ENCODE measurements at places on chromosomes 2 and 18.
A peak's percentile ranks its signal among the peaks of the same experiment; 100 is the strongest.

GRCh38 chr18:63579616-63580015 lies 7.5 kb upstream of the SERPINB13 start:
- no peak for DNase-seq

DNA sequence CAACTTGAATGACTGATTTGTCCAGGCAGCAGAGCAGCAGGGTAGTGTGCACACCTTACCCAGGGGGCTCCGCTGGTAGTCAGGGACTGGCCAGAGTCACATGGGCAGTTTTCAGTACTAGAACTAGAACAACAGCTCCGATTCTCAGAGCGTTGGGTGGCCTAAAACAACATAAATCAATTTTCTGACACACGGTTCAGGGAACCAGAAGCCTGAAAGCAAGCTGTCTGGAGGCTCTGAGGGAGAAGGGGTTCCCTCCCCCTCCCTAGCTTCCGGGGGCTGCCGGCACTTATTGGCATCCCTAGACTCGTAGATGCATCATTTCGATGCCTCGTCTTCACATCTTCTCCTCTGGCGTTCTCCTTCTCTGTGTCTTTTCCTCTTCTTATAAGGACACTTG lies 13.4 kb upstream of the ITGB6 start:
- DNase-seq, result no peak

DNA sequence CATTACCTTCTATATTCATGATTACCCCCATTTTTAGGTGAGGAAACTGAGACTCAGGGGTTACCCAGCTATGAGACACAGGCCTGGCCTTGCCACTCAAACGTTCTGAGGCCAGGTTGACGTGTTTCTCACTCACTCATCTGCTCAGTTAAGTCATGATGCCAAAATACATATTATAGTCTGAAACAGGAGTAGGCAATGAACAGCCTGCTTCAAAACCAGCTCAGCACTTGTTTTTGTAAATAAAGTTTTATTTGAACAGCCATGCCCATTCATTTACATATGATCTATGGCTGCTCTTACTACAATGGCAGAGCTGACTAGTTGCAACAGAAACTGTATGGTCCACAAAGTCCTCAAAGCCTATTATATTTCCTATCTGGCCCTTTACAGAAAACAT lies 74.1 kb upstream of the SMAD2 start:
- no peak for DNase-seq

GRCh38 chr2:233273120-233273519 lies 21.6 kb downstream of the ATG16L1 start:
- DNase-seq, result no peak

DNA sequence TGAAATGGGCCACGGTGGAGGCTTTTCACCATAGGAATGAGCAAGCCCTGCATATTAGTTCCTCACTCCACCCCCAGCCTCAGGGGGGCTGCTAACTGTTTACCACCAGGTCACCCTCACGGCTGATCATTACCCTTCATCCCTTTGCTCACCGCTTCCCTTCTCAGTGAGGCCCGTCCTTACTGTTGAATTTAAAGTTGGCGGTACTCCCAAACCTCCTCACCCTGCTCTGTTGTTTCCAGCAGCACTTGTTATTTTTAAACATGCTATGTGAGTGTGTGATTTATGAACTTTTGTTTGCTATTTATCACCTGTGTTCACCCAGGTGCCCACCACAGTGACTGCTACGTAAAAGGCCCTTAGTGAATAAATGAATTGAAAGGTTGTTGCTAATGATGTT lies 243.6 kb downstream of the ZNF407 start:
- no peak for DNase-seq

GRCh38 chr2:191508738-191509137 lies 169.2 kb upstream of the NABP1 start:
- no peak for DNase-seq

GRCh38 chr2:169468841-169469240 lies 10.5 kb upstream of the BBS5 start:
- no peak for DNase-seq

- no peak for DNase-seq
These were observed 73.3 kb downstream of the FASTKD2 start for GRCh38 chr2:206838690-206839089.

GRCh38 chr2:212311807-212312404 lies 226.7 kb downstream of the ERBB4 start:
- DNase-seq, result no peak

- DNase-seq, result no peak
These were observed 163.1 kb upstream of the PID1 start for GRCh38 chr2:229434187-229434586.

- no peak for DNase-seq
These were observed 512.9 kb upstream of the ZEB2 start for GRCh38 chr2:145032791-145033190.

DNA sequence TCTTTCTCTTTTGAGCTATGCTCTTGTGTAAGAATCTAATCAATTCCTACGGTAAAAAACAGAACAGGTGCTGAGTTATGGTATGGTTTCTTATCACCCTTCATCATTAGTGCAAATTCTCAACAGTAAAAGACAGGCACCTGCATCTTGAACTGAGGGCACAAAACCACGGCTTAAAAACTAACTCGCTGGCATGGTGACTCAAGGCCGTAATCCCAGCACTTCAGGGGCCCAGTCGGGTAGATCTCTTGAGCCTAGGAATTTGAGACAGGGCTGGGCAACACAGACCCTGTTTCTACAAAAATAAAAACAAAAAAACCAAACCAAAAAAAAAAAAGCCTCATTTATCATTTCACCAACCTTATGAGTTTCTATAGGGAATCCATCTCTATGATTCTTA lies 33.3 kb downstream of the THAP4 start:
- DNase-seq, result no peak

- no peak for DNase-seq
These were observed 66.2 kb downstream of the MDH1 start for GRCh38 chr2:63654959-63655358.

DNA sequence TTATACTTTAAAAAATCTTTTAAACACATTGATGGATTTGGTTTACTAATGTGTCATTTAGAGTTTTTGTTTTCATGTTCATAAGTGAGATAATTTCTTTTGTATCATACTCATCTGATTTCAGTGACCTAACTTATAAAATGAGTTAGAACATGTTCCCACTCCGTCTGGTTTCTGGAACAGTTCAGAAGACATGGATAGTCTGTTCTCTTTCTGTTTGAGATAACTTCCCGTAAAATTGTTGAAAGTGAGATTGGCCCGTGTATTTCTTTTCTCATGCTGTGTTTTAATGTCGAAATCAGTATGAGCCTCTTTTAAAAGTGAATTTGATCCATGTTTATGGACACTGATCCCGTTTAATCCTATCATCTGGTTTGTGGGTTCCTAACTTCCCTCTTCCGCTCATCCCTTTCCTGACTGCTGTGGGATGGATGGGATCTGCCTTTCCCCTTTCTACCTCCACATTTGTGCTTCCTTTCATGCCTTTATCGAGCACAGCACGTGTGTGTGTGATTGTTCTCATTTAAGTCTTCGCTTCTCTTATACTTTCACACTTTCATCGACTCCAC lies 78.9 kb downstream of the COPS8 start:
- no peak for DNase-seq

- DNase-seq, result peak; percentile 84
These were observed at the start of gene SNRNP27 for GRCh38 chr2:69893684-69894551. Gene SNRNP27, plus strand, starts transcription at chr2:69893956. Its CDS starts 29 bp downstream, at chr2:69893985.

GRCh38 chr2:234139755-234140154 lies 89.3 kb downstream of the SPP2 start:
- no peak for DNase-seq

GRCh38 chr2:58852243-58852642 lies 611.1 kb upstream of the FANCL start:
- DNase-seq, result no peak

DNA sequence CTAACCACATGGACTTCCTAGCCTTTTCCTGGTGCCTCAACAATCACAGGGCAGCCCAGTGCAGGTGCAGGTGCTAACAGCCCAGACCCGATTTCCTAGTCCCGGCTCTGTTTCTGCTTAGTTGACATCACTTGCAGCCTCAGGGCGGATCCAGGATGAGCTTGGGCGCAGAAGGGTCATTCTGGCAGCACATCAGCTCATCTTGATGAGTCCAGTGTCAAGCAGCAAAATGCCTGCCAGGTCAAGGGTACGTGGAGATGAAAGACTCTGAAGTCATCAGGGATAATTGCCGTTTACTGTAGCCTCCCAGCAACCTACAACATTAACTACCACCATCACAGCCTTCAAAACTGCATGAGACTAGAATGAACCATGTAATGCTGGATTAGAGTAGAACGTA lies 39.4 kb upstream of the EFHD1 start:
- DNase-seq, result no peak

All from Kasumi-1 (cell line).